ENCODE measurements at places on chromosomes 6 and 20. TPM values are rescaled to one million over a fixed set of nuclear protein-coding genes. Genes with fewer than 3 reads are reported as not detected.

DNA sequence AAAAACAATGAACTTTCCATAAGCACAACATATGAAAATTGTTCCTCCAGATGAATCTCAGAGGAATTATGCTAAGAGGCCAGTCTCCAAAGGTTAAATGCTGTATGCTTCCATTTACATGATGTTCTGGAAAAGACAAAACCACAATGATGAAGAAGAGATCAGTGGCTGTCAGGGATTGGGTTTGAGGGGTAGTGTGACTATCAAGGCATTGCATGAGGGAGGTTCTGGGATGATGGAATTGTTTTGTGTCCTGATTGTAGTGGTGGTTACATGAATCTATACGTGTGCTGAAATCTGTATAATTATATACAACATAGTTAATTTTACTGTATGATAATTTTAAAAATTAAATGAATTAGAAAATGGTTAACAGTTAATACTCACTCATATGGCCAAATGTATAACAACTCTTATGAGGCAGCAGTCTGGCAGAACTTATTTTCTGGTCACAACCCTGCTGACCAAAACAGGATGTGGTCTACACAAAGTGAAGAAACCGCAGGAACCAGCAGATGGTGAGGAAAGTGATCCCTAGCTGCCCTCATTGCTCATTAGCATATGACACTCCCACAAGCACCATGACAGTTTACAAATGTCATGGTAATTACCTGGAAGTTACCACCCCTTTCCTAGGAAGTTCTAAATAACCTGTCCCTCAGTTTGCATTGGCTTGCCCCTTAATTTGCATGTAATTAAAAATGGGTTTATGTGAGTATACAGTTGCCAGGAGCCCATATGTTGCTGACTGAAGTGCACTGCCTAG is 31.9 kb downstream of the NSFL1C start:
- no peak overlapping the region for H3K27ac ChIP-seq
- H3K27me3 ChIP-seq, result no peaks in the 10 kb centered on the region

DNA sequence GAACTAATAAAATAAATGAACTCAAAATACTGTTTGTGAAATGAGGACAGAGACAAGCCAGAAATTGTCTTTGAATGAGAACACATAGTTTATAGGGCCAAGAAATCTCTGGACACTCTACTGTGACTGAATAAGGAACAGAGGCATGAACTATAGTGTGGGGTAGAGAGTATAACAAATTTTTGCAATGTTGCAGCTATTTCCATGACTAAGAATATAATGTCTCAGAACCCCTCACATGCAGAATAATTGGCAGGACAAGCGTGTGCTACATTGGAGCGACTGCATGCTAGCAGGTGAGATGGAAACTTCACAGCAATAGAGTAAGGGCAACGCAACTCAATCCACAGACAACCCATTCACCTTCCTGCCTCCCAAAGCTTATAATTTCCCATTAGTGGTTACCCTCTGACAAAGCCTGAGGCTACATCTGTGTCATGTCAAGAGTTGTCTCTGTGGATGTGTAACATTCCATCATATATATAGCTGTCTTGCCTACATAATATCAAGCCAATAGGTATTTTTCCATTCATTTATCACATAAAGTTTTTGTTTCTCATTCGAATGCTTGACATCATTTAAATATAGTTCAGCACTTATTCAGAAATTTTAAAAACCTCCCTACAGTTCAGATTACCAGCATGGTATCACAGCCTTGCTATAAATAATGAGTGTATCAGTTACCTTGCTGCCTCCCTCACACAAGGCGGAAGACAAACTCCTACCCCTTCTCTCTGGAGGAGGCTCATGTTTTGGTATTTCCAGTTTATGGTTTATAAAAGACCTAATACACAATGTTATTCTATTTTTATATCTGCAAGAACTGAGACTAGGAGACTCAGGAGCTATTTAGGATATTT is 47.9 kb upstream of the ECHDC1 start:
- H3K4me3 ChIP-seq, result no peak overlapping the region
- no peaks in the 10 kb centered on the region for H3K27me3 ChIP-seq
- no peak for DNase-seq
- H3K36me3 ChIP-seq, result no peaks in the 10 kb centered on the region
- H3K4me1 ChIP-seq, result no peaks in the 10 kb centered on the region
- H3K27ac ChIP-seq, result no peak overlapping the region

DNA sequence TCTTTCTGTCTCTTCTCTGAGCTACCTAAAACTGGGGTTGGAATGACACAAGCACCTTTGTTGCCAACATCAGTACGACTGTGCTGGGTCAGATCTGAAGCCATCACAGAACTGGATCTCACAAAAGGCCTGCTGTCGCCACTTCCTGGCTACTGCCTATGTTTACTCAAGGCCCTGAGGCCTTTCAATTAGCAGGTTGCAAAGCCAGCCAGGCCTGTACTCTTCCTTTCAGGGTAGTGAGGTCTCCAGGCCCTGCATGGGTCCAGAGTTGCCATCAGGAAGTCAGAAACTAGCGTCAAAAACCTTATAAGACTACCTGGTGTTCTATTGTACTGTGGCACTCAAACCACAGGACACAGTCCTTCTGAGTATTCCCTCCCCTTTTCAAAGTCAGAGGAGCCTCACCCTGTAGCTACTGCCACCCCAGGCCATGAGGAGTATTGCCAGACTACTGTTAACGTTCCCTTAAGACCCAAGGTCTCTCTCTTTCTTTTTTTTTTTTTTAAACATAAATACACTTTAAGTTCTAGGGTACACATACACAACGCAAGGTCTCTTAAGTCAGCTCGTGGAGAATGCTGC is 937.4 kb upstream of the GJE1 start:
- H3K27ac ChIP-seq, result no peak overlapping the region
- H3K36me3 ChIP-seq, result no peaks in the 10 kb centered on the region
- H3K4me1 ChIP-seq, result no peaks in the 10 kb centered on the region
- no peak for DNase-seq

DNA sequence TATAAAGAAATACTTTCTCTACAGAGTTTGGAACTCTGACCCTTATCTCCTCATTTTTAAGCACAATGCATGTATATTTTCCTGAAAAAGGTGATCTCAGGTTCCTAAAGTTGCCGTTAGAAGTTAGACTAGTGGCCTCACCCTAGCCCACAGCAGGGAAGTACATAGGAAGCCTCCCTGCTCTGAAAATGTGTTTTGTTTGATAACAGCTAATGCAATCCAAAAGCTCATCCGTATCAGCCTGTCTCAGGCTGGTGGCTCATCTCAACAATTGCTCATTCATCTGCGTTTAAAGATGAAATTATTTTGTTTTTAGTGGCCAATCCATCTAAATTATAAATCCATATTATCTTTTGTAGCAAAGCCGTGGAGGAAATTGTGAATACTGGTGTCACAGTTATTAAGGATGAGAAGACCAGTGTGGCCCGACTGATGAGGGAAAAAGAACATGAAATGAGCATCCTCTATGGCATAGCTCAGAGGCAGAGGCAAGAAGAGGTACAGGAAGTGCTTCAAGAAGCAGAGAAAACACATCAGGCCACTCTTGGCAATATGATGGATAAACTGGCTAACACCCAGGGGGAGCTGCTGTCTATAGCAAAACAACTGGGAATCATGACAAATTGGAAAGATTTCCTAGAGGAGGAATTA is 20.1 kb downstream of the C6orf163 start:
- H3K27me3 ChIP-seq, result no peaks in the 10 kb centered on the region
- H3K4me3 ChIP-seq, result no peak overlapping the region
- no peaks in the 10 kb centered on the region for H3K4me1 ChIP-seq
- H3K27ac ChIP-seq, result no peak overlapping the region
- DNase-seq, result no peak

DNA sequence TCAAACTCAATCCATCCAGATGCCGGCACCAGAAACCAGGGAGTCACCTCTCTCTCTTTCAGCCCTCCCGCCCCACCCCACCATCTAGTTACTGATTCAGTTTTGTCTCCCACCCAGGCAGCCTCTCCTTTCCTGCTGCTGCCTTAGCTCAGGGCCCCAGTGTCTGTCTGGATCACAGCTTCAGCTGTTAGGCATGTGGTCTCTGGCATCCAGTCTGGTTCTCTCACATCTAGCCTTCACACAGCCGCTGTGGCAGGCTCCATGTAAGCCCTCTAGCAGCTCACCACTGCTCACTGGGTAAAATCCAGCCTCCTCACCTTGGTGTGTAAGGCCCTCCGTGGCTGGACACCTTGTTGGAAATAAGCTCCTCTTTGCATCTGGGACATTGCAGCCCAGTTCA is 21.3 kb downstream of the AARS2 start:
- H3K36me3 ChIP-seq, result no peaks in the 10 kb centered on the region
- H3K4me3 ChIP-seq, result no peak overlapping the region
- DNase-seq, result no peak
- no peak overlapping the region for H3K27ac ChIP-seq

GRCh38 chr6:1415416-1416063 is 26.2 kb downstream of the FOXF2 start:
- DNase-seq, result no peak
- no peaks in the 10 kb centered on the region for H3K4me1 ChIP-seq
- H3K36me3 ChIP-seq, result no peaks in the 10 kb centered on the region

GRCh38 chr6:106527979-106528378 is 101.3 kb downstream of the RTN4IP1 start:
- no peak for DNase-seq
- no peak overlapping the region for H3K27ac ChIP-seq
- H3K4me3 ChIP-seq, result no peak overlapping the region
- H3K4me1 ChIP-seq, result peaks cover 15% of the 10 kb centered on the region
- H3K36me3 ChIP-seq, result peaks cover 27% of the 10 kb centered on the region

DNA sequence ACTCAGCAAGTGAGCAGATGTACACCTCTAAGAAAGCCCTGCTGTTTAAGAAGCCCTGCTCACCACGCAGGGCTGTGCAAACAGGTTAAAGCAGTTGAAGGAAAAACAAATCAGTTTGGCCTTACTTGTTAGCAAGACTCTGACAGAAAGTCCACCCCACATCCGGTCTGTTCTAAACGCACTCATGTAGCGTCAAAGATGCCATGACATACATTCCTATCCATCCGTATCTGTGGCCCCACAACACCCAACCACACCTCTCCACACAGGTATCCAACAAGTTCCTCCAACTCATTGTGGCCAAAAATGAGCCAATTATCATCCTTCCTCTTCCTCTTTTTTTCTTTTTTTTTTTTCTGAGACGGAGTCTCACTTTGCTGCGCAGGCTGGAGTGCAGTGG is 22.8 kb upstream of the RAB22A start:
- DNase-seq, result no peak
- peaks cover 3% of the 10 kb centered on the region for H3K36me3 ChIP-seq
- H3K4me1 ChIP-seq, result no peaks in the 10 kb centered on the region
- H3K27me3 ChIP-seq, result no peaks in the 10 kb centered on the region
- no peak overlapping the region for H3K4me3 ChIP-seq

GRCh38 chr20:15949391-15949790 is 623.9 kb downstream of the KIF16B start:
- H3K36me3 ChIP-seq, result no peaks in the 10 kb centered on the region
- DNase-seq, result no peak
- H3K4me3 ChIP-seq, result no peak overlapping the region
- no peaks in the 10 kb centered on the region for H3K4me1 ChIP-seq
- no peaks in the 10 kb centered on the region for H3K27me3 ChIP-seq

- no peaks in the 10 kb centered on the region for H3K27me3 ChIP-seq
- no peaks in the 10 kb centered on the region for H3K36me3 ChIP-seq
- no peak overlapping the region for H3K27ac ChIP-seq
- DNase-seq, result peak; percentile 57
Observed at GRCh38 chr20:62156592-62157386, 13.2 kb downstream of the SS18L1 start.

Gene PEX7
- total RNA-seq, result 5.5 TPM

Gene PLEKHG1
- total RNA-seq, result 9.4 TPM

Gene STMND1
- total RNA-seq, result 0.40 TPM

Gene FAM217A
- total RNA-seq, result not detected

Gene COL10A1
- total RNA-seq, result not detected
